ENCODE measurements at places on chromosomes 3 and 15.
A peak's percentile ranks its signal among the peaks of the same experiment; 100 is the strongest.

DNA sequence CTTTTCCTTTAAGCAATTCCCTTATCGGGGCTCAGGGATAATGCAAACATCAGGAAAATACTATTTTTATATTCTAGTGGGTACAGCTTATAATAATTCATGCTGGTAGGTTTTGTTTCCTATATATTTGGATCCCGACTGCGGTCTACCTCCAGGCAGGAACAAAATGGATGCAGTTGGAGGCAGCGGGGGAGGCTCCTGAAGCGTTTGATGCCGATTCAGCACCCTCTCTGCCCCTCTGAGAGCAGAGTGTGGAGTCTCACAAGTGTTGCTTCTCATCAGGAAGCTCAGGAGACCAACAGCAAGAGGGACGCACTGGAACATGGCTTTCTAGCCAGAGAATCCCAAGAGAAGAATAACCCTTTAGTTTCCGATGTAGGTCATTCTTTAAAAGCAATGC, 104.9 kb downstream of the RORA start:
- no peak for DNase-seq

DNA sequence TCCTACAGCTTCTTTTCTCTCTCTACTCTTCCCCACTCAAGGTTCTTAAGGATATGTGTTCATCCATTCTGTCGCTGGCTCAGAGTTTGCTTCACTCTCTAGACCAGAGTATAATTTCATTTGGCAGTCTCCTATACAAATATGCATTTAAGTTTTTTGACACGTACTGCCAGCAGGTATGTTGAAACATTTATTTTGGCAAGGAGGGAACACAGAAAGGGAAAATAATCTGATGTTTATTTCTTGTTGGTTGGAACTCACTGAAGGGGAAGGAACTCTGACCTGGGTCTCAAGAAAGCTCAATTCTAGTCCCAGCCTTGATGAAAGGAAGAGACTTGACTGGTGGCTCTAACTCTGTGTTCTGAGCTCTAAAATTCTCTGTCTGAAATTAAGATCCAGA, 21.6 kb downstream of the FANCD2 start:
- no peak for DNase-seq

GRCh38 chr3:113985541-113985940, 37.7 kb downstream of the ZDHHC23 start:
- DNase-seq = no peak

DNA sequence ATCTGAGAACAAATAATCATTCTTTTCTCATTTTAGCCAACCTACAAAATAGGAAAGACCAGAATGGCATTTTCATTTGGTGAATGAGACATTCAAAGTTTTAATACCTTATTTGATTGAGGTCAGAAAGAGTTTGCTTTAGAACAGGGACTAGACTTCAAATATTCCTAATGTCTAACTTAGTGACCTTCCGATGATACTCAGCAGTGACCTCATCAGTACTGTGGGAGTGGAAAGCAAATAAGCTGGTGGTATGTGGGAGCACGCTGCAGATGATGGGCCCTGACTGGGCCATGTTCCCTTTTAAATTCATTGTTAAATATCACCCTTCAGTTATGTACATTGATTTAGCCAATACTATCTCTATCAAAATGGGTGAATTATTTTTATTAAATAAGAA, 223.3 kb downstream of the P3H2 start:
- DNase-seq = no peak

GRCh38 chr3:5569152-5569551, 381.6 kb downstream of the EDEM1 start:
- DNase-seq = no peak

DNA sequence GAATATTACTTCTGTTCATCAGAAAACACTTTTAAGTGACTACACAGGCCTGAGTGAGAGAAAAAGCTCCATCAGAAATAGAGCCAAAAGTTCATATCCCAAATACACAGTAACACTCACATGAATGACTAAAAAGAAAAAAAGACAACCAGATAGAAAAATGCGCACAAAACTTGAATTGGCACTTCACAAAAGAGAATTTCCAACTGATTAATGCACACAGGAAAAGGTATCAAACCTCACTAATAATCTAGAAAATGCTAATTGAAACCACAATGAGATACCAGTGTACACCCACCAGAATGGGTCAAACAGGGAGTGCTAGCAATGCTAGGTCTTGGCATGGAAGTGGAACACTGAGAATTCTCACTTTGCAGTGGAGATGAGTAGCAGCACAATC, 78.6 kb downstream of the HERC2 start:
- DNase-seq = no peak

DNA sequence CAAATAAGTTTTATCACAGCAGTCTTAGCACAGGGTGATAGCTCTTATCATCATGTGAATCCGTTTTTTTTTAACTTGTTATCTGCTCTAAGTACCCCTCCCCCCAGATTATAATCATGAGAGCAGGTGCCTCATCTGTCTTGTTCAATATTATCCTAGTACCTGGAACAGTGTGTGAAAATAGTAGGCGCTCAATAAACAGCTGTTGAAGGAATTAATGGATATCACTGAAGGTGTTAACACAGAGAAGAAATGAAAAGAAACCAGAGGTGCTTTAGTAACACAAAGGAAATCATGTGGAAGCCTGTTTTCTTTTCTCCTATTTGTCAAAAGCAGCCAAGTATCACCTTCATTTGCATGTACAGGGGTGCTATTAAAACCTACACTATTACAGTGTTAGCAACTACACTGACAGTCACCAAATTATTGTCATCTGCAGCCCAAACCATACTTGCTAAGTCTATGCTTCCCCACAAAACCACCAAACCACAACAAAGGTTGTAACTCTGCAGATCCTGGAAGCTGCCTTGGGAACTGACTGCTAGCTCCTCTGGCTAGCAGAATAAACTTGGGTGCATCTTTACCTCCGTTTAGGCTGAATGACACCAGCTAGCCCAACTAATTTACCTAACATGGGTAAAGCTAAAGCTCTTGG, 2.9 kb downstream of the XPC start:
- DNase-seq = peak; percentile 10

Measured in stimulated activated CD8-positive, alpha-beta memory T cell treated with anti-CD3 and anti-CD28 coated beads, Interleukin-2, amount 100 ng/mL, for 1 hour (primary cell).